Erythroblast (primary cell): ENCODE measurements at places on chromosomes 3 and 15.

DNA sequence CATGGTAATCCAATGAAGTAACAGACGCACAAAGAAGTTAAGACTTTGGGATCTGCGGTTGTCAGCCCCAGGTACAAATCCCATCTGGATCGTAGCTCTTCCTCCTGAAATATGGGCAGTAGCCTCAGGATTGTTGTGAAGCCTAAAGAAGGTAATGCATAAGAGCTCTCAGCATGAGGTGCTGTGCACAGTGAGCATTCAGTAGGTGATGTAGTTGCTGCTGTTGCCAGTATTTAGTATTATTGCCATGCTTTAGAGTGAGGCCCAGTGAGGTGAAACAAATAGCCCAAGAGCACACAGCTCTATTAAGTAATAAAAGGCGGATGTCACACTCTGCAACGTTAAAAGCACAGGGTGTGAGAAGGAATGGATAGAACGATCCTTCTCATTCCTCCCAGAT lies 225.7 kb downstream of the GABRG3 start:
- no peak for DNase-seq

- peak; percentile 47 for DNase-seq
Measured at GRCh38 chr3:183538486-183538885, 17.0 kb downstream of the KLHL6 start.

- DNase-seq: peak; percentile 76
Measured at GRCh38 chr15:76139368-76140073, 79.7 kb downstream of the TMEM266 start.

DNA sequence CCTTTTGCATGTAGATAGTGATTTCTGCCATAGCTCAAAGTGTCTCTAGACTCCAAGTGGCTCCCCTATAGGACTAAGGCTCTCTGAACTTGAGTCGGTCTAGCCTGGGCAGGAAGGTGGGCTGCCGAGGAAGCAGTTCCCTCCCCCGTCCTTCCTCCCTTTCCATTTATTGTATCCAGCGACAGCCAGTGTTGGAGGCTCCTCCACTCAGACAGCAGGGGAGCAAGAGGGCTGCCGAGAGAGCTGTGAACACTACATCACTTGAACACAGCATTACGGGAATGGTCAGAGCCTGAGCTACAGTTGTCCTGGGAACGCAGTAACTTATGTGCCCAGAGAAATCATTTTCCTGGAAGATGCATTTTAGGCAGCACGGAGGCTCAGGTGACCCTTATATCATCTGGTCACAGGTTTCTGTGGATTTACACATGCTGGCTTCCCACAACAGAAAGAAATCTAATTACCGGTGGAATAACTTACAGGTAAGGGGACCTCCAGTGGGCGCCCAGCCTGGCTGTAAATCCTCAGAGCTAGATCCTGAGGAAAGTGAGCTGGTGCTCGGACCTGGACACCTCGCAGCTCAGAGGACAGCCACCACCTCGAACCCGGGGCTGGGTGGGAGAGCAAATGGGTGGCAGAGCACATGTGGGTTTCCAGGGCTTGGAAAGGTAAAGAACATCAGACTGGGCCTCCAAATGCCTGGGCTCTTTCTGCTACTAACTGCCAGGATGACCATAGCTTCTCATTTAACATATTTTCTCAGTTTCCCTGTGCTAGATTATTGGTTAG lies 197.1 kb downstream of the UACA start:
- no peak for DNase-seq

DNA sequence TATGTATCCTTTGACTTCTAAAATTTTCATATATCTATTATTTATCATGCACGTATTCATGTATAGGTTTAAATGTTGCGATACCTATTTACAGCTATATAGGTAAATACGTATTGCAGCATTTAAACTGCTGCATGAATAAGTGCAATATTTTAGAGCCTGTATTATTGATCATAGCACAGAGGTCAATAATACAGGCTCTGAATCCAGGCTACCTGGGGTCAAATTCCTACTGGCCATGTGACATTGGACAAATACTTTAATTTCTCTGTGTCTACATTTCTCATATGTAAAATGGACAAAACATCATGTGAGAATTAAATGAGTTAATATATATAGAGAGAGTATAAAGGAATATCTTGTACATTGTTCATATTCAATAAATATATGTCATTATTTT lies 352.9 kb upstream of the ROBO2 start:
- DNase-seq: no peak

DNA sequence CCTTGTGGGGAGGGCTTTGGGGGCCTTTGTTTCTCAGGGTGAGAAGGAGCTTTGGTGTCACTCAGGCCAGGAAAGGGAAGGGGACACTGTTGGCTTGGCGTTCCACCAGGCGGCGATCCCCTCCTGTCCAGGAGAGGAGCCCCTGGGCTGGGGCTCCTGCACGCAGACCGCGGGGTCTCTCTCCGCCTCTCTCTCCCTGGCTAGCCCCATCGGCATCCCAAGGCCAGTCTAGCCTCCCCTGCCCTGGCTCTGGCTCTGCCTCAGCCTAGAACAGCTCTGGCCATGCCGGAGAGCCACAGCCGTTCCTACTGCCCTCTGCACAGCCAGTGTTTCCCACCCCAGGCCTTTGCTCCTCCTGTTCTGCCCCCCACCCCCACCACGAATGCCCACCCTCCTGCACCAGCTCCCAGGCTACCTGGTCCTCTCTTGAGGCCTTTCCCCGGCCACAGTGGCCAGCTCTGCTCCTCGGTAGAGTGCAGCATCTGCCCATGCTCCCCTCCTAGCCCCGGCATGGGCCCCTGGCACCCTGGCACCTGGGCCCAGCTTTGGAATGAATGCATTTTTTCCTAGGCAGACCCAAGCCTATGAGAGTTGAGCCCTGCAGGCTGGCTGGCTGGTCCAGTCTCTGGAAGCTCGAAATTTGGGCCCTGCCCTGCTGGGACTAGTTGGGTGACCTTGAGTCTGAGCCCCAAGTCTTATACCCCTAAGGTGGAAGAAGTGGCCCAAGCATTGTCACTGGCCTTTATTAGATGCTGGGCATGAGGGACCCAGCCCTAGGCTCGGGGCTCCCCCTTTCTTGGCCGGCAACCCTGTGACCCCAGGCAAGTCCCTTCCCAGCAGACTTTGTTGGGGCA lies 2.4 kb downstream of the PLXNA1 start:
- DNase-seq: peak; percentile 26

DNA sequence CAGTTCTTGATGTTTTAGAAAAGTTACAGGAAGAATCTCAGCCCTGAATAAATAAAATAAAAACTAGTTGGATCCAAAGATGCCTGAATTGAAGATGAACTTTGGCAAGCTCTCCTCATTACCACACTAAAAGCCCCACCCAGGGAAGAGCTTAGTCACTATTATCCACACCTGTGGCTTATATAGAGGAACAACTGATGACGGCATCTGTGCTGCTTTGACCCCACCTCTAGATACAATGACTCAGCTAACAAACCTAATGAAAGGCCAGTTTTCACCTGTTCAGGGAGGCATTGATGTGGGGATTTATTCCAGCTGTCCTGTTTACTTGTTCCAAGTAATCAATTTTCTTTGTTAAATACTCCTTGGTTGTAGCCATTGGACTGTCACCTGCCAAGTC lies 604.7 kb upstream of the EPHA6 start:
- DNase-seq: no peak

- no peak for DNase-seq
Measured at GRCh38 chr3:155946178-155946577, 75.7 kb downstream of the GMPS start.

- DNase-seq: peak; percentile 87
Measured at GRCh38 chr3:53120336-53120735, 9.9 kb downstream of the RFT1 start.
